ENCODE measurements at places on chromosomes 12 and 14.

GRCh38 chr12:66072566-66072965 lies 58.0 kb downstream of the LLPH start:
- DNase-seq = no peak

- peak; percentile 96 for DNase-seq
These were observed 232.1 kb downstream of the CACNA1C start for GRCh38 chr12:2284857-2285256.

GRCh38 chr14:100767788-100768536 lies 41.3 kb downstream of the DLK1 start:
- no peak for DNase-seq

DNA sequence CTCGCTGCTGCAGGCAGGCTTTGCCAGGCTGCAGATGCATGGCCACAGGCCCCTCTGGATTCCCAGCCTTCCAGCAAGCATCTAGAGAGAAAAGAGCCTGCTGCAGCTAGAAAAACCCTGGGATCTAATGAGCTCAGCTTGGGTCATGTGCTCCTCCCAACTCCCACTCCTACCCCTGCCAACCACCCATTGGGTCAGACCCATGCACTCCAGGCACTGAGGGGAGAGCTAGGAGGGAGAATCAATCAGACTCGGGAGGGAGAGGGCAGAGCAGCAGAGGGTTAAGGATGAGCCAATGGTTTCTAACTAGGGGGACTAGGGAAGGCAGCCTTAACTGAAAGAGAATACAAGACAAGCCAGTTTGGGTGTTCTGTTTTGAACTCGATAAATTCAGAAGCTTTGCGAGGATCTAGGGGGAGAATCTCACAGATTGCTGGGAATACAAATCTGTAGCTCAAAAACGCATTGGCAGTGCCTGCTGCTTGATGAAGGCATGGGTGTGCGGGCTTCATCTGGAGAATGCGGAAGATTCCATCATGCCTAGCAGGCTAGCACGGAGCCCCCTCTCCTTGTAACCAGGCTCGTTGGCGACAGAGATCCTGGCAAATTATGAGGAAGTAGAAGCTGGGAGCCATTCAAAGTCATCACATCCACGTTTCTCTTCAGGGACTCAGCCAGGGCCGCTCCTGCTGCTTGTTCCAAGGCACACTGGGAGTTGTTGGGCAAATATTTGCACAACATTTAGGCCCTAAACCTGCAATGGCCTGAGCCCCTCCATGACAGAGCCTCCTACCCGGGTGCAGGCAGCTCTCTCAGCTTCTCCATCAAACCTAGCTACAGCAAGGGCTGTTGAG lies 56.4 kb downstream of the VCPKMT start:
- DNase-seq = peak; percentile 83

DNA sequence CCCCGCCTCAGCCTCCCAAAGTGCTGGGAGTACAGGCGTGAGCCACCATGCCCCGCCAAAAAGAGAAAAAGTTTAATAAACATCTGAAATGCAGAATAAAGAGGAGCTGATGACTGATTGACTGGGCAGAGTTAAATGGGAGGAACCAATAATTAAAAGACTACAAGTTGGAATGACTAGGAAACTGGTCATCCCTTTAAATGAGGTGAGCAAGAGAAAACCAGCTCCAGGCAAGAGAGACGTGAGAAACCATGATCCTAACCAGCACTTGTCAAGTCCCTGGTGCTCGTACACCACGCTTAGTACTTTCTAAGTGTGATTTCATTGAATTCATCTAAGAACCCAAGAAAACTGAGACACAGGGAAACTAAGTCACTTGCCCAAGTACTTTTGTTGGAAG lies 47.9 kb downstream of the MAP1LC3B2 start:
- no peak for DNase-seq

DNA sequence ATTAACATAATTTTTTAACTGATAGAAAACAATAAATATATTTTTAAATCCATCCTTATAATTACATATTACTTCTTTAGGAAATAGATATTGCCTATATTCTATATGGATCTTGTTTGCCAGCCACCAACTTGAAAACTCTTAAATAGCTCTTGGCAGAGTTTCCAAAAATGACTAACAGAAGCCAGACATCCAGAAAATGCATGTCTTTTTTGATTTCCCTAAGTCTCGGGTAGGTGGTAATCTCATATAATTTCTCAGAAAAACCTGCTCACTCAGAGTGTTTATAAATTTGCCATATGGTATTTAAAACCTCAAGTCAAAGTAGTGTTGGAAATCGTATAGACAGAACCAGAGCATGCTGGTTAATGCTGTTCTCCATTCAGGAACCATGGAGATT lies 360.4 kb upstream of the FOXG1 start:
- DNase-seq = no peak

- no peak for DNase-seq
These were observed 165.8 kb downstream of the CALM1 start for GRCh38 chr14:90562652-90563051.

- DNase-seq = peak; percentile 40
These were observed 183.3 kb downstream of the EFCAB11 start for GRCh38 chr14:89771251-89771650.

- peak; percentile 97 for DNase-seq
These were observed 137.7 kb upstream of the NEDD1 start for GRCh38 chr12:96769400-96769799.

DNA sequence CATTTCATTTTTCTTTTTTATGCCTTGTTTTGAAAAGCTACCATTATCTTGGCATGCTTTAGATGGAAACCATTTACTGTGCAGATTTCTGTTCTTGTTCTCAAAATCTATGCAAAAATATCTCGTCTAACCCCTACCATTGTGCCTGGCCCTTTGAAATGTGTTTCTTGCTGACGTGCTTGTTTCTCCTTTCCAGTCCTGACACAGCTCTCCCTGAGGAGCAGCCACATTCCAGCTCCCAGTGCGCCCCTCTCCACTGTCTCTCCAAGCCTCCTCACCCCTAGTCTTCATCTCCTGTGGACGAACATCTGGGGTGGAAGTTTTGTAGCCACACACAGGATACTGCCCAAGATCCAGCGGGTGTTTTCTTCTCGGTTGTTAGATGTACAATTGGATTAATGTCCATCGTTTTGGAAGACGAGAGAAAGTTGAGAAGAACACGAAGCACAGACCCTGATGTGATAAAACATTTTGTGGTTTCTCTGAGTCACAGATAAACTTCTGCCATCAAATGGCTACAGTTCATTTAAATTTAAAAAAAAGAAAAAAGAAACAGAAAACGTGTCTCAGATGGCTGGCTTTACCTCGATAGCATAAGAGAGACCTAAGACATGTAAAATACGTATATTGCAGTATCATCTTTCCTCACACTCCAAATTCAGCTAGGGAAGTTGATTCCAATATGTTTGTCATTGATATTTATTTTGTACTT lies 21.9 kb upstream of the FGD4 start:
- DNase-seq = no peak

DNA sequence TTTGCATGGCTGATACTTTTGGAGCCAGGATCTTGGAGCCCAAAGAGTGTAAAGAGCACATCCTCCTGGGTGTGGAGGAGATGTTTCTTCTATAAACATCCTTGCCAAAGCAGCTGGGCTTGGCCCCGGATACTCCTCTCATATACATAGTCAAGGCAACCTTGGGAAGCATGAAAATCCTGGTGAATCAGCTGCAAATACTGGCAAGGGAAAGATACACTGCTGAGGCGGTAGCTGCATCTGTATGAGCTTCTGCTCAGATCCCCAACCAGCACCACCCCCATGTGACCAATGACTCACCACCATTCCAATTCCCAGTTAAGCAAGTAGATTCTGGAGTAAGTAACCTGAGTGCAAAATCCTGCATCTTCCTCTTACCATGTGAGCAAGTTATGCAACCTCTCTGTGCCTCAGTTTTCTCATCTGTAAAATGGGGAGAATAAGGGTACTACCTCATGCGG lies 567.4 kb downstream of the MED13L start:
- DNase-seq = no peak

DNA sequence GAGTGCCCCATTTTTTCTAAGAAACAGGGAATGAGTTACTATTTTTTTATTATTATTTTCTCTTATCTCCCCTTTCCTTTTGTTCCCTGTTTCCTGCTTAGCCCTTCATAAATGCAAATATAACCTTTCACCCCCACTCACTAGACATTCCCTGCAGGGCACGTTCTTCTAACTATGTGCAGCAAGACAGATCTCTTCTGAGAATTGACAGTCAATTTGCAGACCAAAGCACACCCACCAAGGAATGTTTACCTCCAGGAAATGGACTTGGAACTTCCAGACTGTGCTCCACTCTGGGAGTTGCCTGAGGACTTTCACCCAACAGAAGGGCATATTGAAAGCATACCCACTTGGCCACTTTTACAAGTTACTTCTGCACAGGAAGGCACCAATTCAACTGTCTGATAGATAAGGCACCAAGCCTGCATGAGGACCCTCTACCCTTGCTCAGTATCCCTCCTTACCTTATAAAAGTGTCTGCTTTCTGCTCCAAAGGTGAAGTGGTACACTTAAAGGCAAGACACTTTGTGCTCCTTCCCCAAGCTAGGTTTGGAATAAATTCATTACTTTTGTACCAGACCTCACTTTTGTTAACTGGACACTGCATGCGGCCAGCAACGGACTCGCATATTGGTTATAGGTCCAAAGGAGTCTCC lies 6.5 kb downstream of the TAS2R19 start:
- peak; percentile 12 for DNase-seq

DNA sequence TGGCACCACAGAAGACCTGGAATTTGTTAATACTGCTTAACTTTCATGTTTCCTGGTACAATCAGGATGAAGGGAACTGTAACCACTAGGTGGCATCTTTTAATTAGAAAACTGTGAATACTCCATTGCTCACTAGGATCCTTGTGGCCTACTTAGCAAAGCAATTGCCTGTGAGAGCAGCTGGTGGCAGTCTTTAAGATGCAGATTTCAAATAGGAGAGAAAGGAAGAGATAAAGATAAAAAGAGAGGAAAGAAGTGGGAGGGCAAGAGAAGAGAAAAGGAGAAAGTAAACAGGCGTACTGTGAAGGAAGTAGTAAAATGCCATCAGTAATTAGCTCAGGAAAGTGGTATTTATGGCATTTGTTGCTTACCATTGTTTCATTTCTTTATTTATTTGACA lies 114.5 kb downstream of the RAD51B start:
- DNase-seq = peak; percentile 89

DNA sequence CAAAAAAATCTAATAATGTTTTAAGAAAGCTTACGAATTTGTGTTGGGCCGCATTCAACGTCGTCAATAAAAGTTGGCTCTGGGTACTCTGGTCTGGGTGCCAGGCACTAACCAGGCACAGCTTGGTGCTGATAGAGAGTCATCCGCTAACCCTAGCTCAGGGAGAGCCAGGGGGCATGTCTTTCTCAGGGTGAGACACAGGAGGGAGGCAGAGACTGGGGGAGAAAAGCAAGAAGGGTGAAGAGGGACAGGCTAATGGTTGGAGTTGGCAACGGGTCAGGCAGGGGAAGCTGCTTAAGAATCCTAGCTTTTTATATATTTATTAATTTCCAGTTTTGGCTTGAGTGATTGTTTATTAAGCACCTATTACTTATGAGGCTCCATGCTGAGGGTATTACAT lies 105.0 kb downstream of the CMKLR1 start:
- no peak for DNase-seq

- DNase-seq = no peak
These were observed 1366.5 kb downstream of the AACS start for GRCh38 chr12:126431767-126432166.

DNA sequence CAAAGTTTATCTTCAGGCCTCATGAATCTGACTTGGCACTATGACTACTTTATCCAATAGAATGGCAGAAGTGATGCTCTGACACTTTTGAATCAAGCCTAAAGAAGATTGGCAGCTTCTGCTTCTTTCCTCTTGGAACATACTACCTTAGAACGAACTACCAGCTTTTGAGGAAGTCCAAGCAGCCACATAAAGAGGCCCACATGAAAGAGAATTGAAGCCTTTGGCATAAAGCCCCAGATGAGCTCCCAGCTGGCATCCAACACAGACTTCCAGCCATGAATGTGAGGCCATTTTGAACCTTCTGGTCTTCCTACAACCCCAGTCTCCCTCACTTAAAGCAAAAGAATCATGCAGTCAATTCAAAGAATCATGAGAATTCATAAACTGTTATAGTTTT lies 65.8 kb downstream of the EEA1 start:
- DNase-seq = no peak

DNA sequence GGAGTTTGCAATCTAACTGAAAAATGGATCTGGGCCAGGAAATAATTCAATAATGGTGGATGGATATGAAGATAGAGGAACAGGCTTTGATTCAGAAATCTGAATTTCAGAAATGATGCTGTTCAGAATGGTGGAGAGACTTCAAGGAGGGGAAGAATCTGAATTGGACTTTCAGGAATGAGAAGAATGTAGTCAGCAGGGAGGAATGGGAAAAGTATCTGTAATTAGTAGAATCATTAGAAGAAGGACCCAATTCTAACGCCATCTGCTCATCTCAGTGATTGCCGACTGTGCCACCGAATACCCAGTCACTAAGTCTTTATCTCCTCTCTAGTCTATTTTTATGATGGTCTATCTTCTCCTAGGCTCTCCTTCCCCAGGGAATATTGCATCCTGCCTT lies 363.2 kb downstream of the GALC start:
- DNase-seq = no peak

GRCh38 chr14:81728447-81728846 lies 194.8 kb upstream of the SEL1L start:
- DNase-seq = no peak

DNA sequence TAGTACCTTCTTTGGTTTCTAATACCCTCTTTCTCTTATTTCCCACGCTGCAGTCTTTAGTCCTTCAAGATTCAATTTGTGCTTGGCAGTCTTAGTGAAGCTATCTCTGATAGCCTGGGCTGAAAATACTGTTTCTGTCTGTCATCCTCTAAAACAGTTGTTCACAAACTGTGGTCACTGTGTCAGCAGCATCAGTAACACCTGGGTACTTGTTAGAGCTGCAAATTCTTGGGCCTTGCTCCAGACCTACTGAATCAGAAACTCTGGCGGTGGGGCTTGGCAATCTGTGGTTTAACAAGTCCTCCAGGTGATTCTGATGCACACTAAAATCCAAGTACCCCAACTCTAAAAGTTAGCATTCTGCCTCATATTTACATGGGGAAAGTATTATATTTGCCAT lies 217.5 kb upstream of the SEL1L start:
- no peak for DNase-seq

GRCh38 chr12:18878676-18879180 lies 140.8 kb downstream of the CAPZA3 start:
- DNase-seq = no peak

DNA sequence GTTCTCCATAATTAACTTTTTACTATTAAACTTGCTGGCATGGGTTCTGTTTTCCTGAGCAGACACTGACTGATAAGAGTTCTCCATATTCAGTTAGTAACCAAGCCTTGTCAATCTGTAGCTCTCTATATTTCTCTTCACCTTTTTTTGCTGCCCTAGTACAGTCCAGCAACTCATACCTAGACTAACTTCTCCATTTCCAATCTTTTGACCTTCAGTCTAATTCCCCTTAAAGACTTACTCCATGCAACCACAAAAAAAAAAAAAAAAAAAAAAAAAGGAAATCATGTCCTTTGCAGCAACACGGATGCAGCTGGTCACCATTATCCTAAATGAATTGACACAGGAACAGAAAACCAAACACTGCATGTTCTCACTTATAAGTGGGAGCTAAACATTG lies 125.7 kb upstream of the KRAS start:
- no peak for DNase-seq

Measured in NCI-H69 (cell line).